Naive thymus-derived CD8-positive, alpha-beta T cell (primary cell): ENCODE measurements at places on chromosomes 4 and X. TPM values are rescaled to one million over a fixed set of nuclear protein-coding genes. Genes with fewer than 3 reads are reported as not detected.

The PIN4 gene
- 11.1 TPM for total RNA-seq

- H3K4me3 ChIP-seq: peak within 1 kb of the TSS; percentile 41
- no peaks in the 10 kb centered on the region for H3K27me3 ChIP-seq
- no peaks in the 10 kb centered on the region for H3K36me3 ChIP-seq
- H3K27ac ChIP-seq: no peak within 1 kb of the TSS
- H3K4me1 ChIP-seq: peaks cover 3% of the 10 kb centered on the region
- DNase-seq: no peak
Observed at GRCh38 chrX:91434351-91435168, at the start of gene PABPC5. Gene PABPC5, plus strand, starts transcription at chrX:91434839. Its CDS starts 739 bp downstream, at chrX:91435578.

DNA sequence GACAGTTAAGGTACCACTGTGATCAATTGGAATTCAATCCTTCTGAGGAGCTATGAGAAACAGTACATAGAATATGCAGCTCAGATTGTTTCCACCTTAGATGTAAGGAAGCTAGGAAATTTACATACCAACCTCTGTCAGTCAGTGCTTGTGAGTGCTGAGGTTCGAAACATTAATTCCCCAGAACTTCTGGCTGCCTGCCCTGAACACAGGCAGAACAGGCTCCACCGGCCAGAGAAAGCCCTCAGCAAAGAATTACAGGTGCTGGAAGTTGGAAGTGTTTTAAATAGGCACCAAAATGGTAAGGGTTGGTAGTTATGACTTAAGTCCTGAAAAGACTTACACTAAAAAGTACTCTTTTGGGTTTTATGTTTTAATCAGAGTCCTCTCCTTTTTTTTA is 651.8 kb downstream of the C4orf33 start:
- H3K36me3 ChIP-seq: no peaks in the 10 kb centered on the region
- no peak overlapping the region for H3K4me3 ChIP-seq
- no peak overlapping the region for H3K27ac ChIP-seq
- DNase-seq: no peak
- H3K4me1 ChIP-seq: no peaks in the 10 kb centered on the region

The GSPT2 gene
- total RNA-seq: 16.4 TPM

GRCh38 chrX:115966920-115967319 is 203.6 kb upstream of the AGTR2 start:
- H3K4me1 ChIP-seq: no peaks in the 10 kb centered on the region
- H3K36me3 ChIP-seq: no peaks in the 10 kb centered on the region
- no peak overlapping the region for H3K4me3 ChIP-seq
- no peak overlapping the region for H3K27ac ChIP-seq

DNA sequence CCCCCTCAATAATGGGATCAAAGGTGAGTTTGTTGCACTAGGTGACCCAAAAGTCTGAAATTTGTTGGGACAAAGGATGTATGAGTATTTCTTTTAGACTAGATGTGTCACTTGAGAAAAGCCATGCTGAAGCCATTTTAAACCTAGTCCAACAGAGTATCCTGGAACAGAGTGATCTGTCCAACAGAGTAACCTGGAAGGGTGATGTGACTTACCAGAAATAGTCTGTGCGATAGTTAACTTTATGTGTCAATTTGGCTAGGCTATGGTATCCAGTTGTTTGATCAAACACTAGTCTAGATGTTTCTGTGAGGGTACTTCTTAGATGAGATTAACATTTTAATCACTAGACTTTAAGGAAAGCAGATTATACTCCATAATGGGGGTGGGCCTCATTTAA is 154.5 kb downstream of the PARM1 start:
- DNase-seq: no peak
- H3K27ac ChIP-seq: no peak overlapping the region
- no peak overlapping the region for H3K4me3 ChIP-seq
- no peaks in the 10 kb centered on the region for H3K4me1 ChIP-seq
- H3K27me3 ChIP-seq: no peaks in the 10 kb centered on the region
- H3K36me3 ChIP-seq: no peaks in the 10 kb centered on the region

- H3K27ac ChIP-seq: no peak overlapping the region
- no peaks in the 10 kb centered on the region for H3K27me3 ChIP-seq
- no peaks in the 10 kb centered on the region for H3K4me1 ChIP-seq
- no peak overlapping the region for H3K4me3 ChIP-seq
Observed at GRCh38 chrX:150753357-150753756, 60.2 kb downstream of the MTMR1 start.

DNA sequence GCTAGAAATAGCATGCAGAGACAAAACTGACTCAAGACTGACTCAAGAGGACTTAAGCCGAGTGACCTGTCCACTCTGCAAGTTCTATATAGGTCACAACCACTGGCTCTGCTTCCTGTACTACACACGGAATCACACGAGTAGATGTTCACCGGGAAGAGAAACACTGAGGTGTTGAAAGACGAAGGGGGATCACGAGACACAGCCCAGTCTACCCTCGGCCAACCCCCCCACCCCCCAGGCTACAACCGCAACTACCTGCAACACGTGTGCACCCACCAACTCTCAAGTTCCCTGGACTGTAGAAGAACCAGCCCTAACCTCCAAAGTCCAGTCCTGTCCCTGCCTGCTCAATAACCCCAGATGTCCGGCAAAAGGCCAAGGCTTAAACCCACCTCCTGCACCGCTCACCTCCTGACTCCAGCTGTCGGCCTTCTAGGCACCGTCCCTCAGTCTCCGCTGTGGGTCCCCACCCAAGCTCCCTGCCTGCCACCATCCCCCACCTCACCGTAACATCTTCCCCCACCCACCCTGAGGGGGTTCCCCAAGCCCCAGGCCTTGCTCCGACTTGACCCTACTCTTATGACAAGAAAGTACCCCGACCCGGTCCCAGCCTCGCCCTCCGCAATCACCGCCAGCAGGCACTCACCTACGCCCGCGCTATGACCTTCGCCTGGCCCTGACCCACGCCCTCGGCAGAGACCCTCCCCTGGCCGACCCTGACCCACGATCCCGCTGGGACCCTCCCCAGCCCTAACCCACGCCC is 739 bp downstream of the GAK start:
- peaks cover 2% of the 10 kb centered on the region for H3K36me3 ChIP-seq
- no peaks in the 10 kb centered on the region for H3K27me3 ChIP-seq
- peaks cover 64% of the 10 kb centered on the region for H3K4me1 ChIP-seq

DNA sequence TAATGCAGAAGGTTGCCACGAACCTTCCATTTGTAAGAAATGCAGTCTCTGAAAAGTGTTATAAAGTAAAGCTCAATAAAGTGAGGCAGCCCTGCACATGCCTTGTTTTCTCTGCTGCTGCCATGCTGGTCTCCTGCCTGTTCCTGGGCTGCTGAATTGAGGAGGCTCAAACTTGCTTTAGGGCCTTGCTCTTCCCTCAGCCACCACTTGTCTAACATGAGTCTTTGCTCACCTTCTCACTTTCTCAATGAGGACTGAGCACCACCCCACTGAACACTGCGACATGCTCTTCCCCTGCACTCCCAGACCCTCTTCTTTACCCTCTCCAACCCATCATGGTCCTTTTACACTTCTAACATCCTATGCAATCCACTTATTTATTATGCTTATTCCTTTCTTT is 25.2 kb upstream of the MFAP3L start:
- DNase-seq: no peak
- H3K4me3 ChIP-seq: no peak overlapping the region
- no peaks in the 10 kb centered on the region for H3K4me1 ChIP-seq
- H3K27ac ChIP-seq: no peak overlapping the region
- H3K36me3 ChIP-seq: no peaks in the 10 kb centered on the region
- peaks cover 13% of the 10 kb centered on the region for H3K27me3 ChIP-seq

The CNGA1 gene
- total RNA-seq: not detected

The GPR82 gene
- total RNA-seq: not detected

DNA sequence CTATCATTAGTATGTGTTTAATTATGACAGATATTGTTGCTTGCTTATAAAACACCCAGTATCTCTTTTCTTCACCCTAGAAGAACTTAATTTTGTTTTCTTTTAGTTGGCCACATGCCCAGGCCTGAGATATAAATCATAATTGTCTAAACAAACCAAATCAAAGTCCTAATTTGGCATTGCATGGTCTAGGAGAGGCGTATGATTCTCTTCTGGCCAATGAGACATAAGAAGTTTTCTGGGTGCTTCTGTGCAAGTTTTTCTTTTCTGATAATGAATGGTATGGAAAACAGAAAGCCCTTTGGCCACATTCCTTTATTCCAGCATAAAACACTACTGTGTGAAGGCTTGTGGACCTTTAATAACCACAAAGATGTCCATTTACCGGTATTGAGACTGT is 192.9 kb upstream of the CTSO start:
- H3K4me1 ChIP-seq: no peaks in the 10 kb centered on the region
- no peaks in the 10 kb centered on the region for H3K27me3 ChIP-seq
- no peaks in the 10 kb centered on the region for H3K36me3 ChIP-seq
